ENCODE measurements at places on chromosomes 6 and 20. TPM values are rescaled to one million over a fixed set of nuclear protein-coding genes. Genes with fewer than 3 reads are reported as not detected.

SLC22A16 gene
- total RNA-seq = not detected

DNA sequence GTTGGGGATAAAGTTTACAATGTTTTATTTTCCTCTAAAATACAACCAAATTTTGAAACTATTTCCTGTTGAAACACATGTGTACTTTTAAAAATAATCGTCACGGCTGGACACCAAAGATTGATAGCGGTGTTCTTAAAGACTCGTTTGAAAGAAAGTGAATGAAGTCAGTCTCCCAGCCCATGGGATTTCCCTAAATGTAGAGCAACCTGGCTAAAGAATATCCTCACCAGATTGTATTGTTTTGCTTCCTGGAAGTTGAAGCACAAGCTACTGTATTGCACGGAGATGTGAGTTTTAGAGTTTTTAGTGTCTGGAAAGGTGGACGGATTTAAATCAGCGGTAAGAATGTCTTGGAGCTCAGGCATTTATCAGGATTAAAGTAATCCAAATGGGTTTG is 189.5 kb downstream of the THBS2 start:
- DNase-seq = no peak

DNA sequence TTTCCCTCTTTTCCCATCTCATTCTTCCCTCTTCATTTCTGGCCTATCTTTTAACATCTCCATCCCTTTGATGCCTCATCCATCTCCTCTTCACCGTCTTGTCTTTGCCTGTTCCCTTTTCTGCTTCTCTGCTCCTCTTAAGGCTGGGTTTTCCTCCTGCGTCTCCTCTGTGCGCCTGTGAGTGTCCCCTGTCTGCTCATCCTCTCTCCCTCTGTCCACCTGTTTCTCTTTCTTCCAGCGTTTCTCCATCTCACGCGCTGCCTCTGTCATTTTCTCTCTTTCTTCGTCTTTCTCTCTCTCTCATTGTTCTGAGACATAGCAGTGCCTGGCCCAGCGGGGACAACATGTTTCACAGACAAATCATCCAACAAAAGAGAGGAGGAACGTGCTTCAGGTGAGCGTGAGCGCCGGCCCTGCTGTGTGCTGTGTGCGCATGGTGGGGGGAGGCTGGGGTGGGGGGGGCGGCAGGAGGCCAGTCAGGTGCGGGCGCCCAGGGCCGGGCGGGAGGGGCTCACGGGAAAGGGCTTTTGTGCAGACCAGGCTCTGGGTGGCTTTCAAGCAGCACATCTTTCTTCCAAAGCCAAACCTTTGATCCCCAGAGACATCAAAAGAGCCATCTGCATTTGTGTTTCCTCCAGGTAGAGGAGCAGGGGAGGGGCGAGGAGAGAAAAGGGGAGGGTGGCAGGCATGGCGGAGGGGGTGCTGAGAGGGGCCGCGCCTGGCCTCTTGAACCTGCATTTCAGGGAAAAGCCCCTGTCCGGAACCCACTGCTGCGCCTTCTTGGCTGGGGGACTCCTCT is 121.3 kb downstream of the VEGFA start:
- DNase-seq = no peak

PCIF1 gene
- total RNA-seq = 7.2 TPM

ZNF217 gene
- total RNA-seq = 12.8 TPM

ITCH gene
- 49.4 TPM for total RNA-seq

- no peak for DNase-seq
Observed at GRCh38 chr6:2482773-2483172, 237.4 kb upstream of the GMDS start.

AIF1 gene
- total RNA-seq = 0.13 TPM

GRCh38 chr6:149275621-149276020 is 41.9 kb upstream of the TAB2 start:
- no peak for DNase-seq

GRCh38 chr20:12383821-12384220 is 466.1 kb downstream of the BTBD3 start:
- no peak for DNase-seq

VWA7 gene
- 0.13 TPM for total RNA-seq

TTK gene
- total RNA-seq = 4.8 TPM

MAP3K4 gene
- total RNA-seq = 16.9 TPM

GRCh38 chr20:32473231-32474008 is 111.7 kb downstream of the NOL4L start:
- no peak for DNase-seq
